ENCODE measurements at places on chromosomes 12 and 14.

- DNase-seq: no peak
Measured at GRCh38 chr12:107178776-107179175, 85.4 kb upstream of the CRY1 start.

GRCh38 chr12:121915841-121916321 lies 2.5 kb upstream of the CFAP251 start:
- DNase-seq: no peak

DNA sequence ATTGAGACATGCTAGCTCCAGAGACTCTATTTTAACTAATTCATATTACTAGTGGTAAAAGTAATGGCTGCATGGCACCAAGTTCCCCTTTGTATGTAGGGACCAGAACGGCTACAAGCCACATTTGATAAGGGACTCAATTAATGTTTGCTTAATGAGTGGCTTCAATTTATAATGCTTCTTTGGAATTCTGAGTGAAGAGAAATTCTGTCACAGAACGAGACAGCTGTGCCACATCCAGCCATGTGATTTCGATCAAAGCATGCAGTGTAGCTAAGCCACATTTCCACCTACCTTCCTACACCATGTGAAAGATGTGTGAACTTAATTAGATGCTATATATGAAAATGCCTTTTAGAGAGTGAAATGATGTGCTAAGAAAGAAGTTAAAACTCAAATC lies 217.4 kb downstream of the ACSS3 start:
- no peak for DNase-seq

- peak; percentile 42 for DNase-seq
Measured at GRCh38 chr14:100131181-100131580, 28.3 kb downstream of the DEGS2 start.

DNA sequence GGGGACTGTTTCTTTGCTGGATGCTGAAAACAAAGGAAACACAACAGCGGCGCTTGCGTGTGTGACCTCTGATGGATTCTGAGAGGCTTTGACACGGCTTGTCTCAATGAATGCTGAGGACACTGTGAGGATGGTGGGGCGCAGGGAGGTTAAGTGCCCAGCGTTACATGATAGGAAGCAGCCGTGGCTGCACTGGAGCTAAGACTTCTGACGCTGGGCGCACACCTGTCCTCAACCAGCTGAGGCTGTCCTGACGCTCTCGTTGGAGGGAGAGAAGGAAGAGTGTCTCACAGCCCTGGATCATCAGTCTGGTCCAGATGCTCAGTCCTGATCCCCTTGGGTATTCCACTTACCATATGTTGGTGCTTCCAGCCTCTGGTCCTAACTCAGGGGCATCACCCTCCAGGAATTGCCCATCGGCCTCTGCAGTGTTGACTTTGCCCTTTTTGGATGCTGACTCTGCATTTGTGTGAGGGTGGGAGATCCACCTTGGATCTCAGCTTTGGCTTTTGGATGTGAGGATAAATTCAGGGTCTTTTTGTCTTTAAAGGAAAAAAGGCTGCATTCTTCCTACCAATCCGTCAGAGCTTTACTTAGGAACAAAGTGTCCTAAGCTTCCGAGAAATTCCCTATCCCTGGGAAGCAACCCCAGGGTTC lies 125.2 kb downstream of the ZNF664 start:
- DNase-seq: no peak

DNA sequence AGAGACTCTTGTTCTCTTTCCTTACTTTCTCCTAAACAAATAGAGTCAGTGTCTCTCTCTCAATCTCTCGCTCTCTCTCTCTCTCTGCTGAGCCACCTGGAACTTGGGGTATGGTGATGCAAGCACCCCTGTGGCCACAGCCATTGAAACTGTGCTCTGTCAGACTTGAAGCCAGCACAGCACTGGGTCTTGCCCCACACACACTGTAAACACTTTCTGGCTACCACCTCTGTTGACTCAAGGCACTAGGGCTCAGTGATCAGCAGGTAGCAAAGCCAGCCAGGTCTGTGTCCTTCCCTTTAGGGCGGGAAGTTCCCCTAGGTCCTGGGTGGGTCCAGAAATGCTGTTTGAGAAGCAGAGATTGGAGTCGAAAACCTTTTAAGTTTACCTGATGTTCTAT lies 125.9 kb upstream of the GARIN6 start:
- DNase-seq: no peak

DNA sequence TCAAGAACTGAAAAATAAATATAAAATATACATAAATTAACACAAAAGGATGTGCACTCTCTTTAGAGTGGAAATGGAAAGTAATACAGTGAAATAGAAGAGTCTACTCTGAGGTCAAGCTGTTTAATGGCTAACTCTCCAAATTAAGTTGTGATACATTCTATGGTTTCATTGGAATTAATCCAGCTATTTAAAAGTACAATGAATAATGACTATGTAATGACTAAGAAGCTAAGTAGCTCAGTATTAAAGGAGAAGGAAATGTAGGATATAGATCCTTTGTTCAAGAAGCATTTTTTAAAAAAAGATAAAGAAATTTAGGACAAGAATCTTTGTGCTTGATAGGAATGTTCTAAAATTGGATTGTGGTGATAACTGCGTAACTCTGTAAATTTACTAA lies 85.3 kb downstream of the LRP6 start:
- no peak for DNase-seq

All from left colon (tissue), 2 donors.